ENCODE measurements at places on chromosomes 3 and 15.

DNA sequence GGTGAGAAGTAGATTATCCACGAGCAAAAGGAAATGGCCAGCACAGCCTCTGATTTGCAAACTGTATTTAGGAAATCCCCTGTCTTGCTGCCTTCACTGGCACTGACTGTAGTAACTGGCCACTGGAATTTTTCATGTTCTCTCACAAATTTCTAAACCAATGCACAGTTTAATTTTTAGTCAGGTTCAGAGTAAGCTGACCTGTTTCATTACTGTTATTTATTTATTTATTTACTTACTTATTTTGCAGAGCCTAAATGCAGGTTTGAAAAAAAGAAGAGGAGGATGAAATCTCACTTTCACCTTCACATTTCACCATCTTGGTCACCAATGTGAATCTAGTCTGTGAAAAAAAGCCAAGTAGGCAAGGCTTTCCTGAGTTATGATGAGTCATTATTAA is 291.0 kb downstream of the PLOD2 start:
- no peak for DNase-seq

DNA sequence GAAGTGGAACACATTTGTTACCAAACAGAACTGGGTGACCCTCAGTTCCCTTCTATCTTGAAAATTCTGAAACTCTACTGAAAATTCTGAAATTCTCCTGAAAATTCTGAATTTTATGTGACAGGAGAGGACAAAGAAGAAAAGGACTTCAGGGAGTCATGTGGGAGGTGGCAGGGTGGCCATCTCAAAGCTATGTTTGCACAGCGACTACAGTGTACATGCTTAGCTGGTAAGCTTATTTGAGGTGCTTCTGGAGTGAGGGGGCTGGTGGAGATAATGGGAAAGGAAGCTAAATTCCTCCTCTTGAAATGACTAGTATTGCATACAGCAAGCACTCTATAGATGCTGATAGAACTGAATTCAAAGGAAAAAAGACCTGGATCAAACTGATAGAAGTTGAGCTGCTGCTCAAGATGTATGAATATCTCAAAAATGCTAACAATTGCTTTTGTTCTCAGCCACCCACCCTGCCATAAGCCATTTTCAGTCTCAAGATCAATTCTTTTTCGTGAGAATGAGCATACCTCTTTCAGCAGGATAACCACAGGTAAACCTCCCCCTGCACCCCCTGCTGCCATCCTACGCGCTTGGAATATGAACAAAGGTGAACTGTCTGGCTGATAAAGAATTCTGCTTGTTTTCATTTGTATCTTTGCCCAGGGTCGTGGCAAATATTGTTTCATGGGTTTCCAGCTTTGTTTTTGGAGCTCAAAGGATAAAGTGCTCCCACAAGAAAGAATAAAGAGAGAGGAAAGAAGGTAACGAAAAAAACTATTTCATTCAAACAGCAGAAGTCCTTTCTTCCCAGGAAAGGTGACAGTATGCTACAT is 16.6 kb upstream of the ARHGEF3 start:
- DNase-seq = no peak

DNA sequence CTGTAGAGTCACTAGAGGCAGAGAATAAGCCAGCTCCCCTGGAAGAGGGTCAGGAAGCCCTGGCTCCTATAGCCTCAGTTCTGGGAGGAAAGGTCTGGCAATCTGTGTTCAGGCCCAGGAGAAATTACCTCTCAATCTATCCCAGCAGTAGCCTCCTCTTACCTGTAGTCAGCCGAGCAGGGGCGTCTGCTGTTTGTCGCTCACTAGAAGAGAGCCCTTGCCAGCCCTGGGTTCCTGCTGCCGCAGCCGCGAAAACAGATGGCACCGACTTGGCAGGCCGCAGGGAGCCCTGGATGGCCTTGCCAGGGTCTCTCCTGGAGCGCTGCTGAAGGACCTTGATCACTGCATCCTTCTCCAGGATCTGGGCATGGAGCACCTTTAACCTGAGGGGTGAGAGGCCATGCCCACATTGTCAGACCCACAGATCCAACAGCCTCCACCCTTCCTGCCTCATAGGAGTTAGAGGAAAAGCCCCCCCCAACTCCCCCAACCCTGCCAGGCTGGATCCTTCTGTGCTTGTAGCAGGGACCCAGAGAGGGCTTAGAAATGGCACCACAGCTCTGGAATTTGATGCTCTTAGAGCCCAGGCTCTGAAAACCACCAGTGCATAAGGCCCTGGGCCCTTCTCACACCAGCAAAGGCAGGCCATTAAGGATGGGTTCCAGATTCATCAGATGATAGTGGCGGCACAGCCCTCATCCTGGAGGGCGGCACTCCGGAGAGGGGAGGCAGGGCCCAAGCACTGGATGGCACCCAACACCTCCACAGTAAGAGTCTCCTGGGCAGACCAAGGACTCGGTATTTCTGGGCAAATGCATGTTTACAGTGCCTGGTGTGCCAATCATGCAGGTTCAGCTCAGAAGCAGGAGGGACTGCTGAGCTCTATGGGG is 14.9 kb downstream of the AMOTL2 start:
- no peak for DNase-seq

DNA sequence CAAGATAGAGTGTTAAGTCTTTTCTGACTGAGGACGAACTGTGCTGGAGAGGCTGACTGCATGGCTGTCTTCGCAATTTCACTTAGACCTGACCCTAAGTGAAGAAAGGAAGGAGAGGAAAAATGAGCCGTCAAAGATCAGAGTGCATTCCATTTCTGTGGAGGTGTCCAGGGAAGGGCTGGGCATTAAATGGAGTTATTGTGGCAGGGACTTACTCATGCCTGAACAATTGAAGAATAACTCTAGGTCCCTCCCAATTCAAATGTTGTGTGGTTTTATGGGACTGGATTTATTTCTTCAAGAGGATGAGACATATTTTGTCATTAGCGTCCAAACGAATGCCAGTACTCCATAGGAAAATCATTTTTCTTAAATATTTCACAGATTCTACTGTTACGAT is 187.3 kb upstream of the CFAP20DC start:
- DNase-seq = no peak

DNA sequence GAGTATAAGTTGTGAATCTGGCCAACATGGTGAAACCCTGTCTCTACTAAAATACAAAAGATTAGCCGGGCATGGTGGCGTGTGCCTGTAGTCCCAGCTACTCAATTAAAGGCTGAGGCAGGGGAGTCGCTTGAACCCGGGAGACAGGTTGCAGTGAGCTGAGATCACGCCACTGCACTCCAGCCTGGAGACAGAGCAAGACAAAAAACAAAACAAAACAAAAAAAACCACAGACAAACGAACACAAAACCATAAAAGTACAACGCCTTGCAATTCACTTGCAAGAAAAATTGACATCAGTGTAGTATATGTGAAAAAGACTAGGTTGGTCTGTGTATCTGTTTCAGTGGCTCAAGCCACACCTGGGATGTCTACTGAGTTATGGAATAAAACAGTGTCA is 29.9 kb upstream of the CCDC80 start:
- no peak for DNase-seq

- no peak for DNase-seq
Observed at GRCh38 chr3:193848547-193848946, 255.5 kb downstream of the OPA1 start.

DNA sequence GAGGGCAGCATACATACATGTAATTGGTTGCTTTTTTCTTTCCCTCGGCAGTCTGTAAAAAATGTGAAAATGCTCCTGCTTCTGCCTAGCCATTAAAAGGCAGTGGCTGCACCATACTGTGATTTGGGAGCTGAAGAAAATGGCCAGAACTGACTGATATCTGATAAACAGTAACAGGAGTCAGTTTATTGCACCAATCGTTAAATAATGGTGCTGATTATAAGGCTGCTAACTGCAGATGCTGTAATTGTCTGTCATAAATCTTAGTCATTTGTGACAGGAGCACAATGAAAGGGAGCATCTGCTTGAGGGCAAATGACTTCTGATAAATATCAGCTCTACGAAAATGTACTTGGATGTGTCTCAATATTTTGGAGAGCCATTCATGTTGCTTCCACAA is 263.1 kb upstream of the DNAJC19 start:
- peak; percentile 99 for DNase-seq

DNA sequence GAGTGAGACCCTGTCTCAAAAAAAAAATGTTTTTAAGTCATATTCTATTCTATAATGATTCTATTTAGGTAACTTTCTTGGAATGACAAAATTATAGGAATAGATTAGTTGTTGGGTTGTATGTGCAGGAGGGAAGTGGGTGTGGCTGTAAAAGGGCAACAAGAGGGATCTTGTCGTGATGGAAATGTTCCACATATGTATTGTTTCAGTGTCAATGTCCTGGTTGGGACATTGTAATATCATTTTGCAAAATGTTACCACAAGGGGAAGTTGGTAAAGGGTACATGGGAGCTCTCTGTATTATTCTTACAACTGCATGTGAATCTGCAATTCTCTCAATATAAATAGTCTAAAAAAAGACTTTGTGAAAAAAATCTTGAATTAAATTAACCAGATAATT is 14.3 kb upstream of the ABHD5 start:
- DNase-seq = no peak

DNA sequence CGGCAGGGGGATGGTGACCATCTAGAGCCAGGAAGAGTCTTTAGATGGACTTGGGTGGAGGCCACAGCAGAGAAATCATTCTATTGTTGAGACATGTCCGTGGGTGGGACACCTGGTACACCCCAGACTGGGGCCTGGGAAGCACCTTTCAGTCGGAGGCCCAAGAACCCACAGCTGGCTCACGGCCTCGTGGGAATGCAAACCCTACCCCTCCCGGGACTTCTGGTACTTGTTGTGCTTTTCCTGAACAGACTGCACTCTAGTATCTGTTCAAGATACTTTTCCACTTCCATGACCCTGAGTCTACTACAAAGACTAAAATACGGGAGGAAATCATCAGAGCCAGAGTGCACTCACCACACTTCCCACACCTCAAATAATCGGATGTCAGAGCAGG is 60.7 kb downstream of the BDH1 start:
- DNase-seq = no peak

- DNase-seq = no peak
Observed at GRCh38 chr3:134039161-134039862, 9.6 kb upstream of the SLCO2A1 start.

DNA sequence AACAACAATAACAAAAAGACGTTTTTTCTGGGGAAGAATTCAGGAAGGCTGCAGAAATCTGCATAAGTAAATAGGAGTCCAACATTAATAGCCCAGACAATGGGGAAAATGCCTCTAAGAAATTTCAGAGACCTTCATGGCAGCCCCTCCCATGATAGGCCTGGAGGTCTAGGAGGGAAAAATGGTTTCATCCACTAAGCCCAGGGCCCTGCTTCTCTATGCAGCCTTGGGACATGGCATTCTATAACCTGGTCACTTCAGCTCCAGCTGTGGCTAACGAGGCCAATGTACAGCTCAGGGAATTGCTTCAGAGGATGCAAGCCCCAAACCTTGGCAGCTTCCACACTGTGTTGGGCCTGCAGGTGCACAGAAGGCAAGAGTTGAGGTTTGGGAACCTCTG is 125.6 kb upstream of the GMNC start:
- DNase-seq = no peak

DNA sequence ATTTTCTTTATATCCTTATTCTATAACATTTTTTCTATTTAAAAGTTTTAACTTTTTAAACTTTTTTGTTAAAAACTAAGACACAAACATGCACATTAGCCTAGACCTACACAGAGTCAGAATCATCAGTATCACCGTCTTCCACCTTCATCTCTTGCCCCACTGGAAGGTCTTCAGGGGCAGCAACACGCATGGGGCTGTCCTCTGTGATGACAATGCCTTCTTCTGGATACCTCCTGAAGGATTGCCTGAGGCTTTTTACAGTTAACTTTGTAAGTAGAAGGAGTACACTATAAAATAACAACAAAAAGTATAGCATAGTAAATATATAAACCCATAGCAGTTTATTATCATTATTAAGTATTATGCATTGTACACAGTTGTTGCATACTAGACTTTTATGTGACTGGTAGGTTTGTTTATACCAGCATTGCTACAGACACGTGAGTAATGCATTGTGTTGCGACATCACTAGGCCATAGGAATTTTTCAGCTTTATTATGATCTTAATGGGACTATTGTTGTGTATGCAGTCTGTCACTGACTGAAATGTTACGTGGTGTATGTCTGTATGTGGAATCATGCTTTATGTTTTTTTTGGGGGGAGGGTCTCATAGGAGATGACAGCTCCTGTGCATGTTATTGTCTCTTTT is 18.2 kb downstream of the ATP1B3 start:
- no peak for DNase-seq

- DNase-seq = no peak
Observed at GRCh38 chr15:82851306-82851850, 42.0 kb downstream of the WHAMM start.

DNA sequence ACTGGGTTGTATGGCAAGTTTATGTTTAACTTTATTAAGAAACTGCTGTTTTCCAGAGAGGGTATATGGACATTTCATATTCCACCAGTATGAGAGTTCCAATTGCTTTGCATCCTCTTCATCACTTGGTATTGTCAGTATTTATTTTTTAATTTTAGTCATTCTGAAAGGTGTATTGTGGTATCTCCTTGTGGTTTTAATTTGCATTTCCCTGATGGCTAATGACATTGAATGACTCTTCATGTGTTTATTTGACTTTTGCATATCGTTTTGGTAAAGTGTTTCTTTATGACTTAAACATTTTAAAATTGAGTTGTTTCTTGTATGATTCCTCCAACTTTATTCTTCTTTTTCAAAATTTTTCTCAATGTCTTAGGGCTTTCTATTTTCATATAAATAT is 44.4 kb downstream of the IL1RAP start:
- no peak for DNase-seq
